Prostate gland (tissue), 2 donors: ENCODE measurements at places on chromosomes 7 and 10. TPM values are rescaled to one million over a fixed set of nuclear protein-coding genes. Genes with fewer than 3 reads are reported as not detected.

GRCh38 chr7:100407285-100408180, 21.0 kb downstream of the ZCWPW1 start:
- no peaks in the 10 kb centered on the region for H3K27me3 ChIP-seq
- H3K4me1 ChIP-seq = no peaks in the 10 kb centered on the region
- H3K27ac ChIP-seq = no peak overlapping the region
- no peak overlapping the region for H3K4me3 ChIP-seq
- DNase-seq = peak; percentile 44

DNA sequence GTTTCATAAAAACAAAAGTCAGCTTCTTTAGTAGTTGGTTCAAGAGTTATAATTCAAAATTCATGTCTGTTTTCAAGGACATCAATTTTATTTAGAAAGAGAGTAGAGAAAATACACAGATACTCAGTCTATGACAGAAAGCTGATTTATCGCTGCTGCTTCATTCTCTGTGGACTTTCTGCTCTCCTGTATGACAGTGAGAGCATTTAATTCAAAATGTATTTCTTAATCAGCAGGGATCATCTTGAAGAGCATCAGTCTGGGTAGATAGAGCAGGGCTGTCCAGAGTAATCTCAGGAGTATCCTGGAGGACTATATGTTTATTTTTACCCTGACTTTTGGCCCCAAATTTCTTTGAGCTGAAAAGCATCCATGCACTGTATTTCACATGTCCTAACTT, 1676.7 kb downstream of the REEP3 start:
- H3K27ac ChIP-seq = no peak overlapping the region
- H3K27me3 ChIP-seq = no peaks in the 10 kb centered on the region
- no peaks in the 10 kb centered on the region for H3K36me3 ChIP-seq
- no peaks in the 10 kb centered on the region for H3K4me1 ChIP-seq
- DNase-seq = no peak

DNA sequence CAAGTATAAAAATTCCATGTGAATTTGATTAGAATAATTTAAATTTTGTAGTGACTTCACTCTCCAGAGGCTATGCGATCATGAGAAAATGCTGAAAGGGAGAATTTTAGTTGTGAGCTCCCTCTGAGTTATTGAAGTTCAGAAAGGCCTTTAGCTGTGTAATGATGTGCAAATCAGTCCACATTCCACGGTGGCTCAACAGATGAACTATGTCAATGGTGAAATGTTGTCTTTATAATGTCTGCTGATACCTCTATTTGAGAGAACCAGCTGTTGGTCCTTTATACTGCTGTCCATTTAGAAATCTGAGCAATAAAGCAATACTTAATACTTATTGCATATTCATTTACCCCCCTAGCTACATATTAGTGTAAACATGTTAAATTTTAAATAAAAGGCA, 7.1 kb upstream of the ITGB8 start:
- H3K27ac ChIP-seq = no peak overlapping the region
- no peak overlapping the region for H3K4me3 ChIP-seq
- DNase-seq = no peak
- no peaks in the 10 kb centered on the region for H3K4me1 ChIP-seq

- no peaks in the 10 kb centered on the region for H3K4me1 ChIP-seq
- no peak for DNase-seq
- H3K27ac ChIP-seq = no peak overlapping the region
- H3K27me3 ChIP-seq = no peaks in the 10 kb centered on the region
- no peaks in the 10 kb centered on the region for H3K36me3 ChIP-seq
Observed at GRCh38 chr10:28008054-28008453, 9.2 kb upstream of the ODAD2 start.

- DNase-seq = no peak
- no peaks in the 10 kb centered on the region for H3K4me1 ChIP-seq
- H3K4me3 ChIP-seq = no peak overlapping the region
- no peaks in the 10 kb centered on the region for H3K36me3 ChIP-seq
- H3K27me3 ChIP-seq = peaks cover 3% of the 10 kb centered on the region
Observed at GRCh38 chr10:88120599-88121333, 257.3 kb downstream of the PTEN start.

DNA sequence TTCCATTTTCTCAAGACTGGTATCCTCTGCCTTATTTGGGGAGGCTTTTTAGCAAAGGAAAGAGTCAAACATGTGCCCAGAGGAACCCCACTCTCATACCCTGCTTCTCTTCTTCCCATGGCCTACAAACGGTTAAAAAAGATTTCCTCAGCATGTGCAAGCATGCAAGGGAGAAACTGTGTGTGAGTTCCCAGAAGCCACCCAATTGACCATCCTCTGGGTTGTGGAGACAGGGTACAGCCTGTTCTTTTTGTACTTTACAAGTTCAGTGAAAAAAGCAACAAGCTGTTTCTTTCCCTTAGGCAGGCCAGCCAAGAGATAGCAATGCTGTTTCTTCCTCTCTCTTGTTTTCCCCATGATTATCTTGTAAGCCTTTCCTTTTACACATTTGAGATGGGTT, 68.8 kb upstream of the MTPN start:
- H3K27me3 ChIP-seq = no peaks in the 10 kb centered on the region
- DNase-seq = peak; percentile 36
- peaks cover 2% of the 10 kb centered on the region for H3K4me1 ChIP-seq
- H3K36me3 ChIP-seq = no peaks in the 10 kb centered on the region
- H3K4me3 ChIP-seq = no peak overlapping the region

DNA sequence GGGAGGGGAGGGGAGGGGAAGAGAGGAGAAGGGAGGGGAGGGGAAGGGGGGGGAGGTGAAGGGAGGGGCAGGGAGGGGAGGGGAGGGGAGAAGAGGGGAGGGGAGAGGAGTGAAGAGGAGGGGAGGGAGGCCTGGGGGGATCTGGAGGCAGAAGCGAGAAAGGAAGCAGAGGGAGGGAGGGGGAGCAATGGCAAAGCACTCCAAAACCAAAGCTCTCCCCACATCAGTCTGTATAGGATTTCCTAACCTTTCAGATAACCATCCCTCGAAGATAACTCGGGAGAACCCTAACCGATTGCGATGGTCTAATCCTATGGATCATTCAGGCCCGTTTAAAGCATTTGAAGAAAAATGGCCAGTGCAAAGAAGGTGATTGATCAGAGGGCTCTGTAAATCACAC, 19.0 kb downstream of the EBF3 start:
- H3K4me3 ChIP-seq = no peak overlapping the region
- DNase-seq = no peak
- peaks cover 10% of the 10 kb centered on the region for H3K27me3 ChIP-seq
- no peaks in the 10 kb centered on the region for H3K4me1 ChIP-seq

DNA sequence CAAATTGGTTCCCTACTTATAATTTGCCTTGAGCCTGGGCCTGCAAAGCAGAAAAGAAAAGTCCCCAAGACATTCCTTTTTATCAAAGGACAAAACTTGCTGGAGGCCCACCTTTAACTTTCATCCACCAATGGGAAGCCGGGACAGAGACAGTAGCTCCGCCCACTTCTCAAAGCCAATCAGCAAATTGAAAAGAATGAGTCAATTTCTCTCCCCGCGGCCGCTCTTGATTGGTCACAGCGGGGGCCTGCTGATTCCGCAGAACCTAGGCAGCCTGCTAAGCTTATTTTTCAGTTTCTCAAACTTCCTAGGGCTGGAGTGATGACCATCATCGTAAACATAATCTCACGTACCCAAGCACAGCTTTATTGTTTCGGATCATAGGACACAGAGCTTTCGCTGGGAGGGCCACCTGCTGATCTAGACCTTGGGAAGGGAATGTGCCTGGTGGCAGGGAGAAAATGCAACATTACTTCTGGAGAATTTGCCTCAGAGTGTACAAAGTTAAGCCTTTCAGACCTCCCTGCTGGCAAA, at the start of gene SLC13A4:
SLC13A4 (minus strand) TSS at position 51 of the 534 bp plus-strand sequence. CDS start 690 bp downstream, outside the sequence.
- DNase-seq = no peak
- H3K27ac ChIP-seq = no peak within 1 kb of the TSS
- no peaks in the 10 kb centered on the region for H3K36me3 ChIP-seq
- no peak within 1 kb of the TSS for H3K4me3 ChIP-seq

DNA sequence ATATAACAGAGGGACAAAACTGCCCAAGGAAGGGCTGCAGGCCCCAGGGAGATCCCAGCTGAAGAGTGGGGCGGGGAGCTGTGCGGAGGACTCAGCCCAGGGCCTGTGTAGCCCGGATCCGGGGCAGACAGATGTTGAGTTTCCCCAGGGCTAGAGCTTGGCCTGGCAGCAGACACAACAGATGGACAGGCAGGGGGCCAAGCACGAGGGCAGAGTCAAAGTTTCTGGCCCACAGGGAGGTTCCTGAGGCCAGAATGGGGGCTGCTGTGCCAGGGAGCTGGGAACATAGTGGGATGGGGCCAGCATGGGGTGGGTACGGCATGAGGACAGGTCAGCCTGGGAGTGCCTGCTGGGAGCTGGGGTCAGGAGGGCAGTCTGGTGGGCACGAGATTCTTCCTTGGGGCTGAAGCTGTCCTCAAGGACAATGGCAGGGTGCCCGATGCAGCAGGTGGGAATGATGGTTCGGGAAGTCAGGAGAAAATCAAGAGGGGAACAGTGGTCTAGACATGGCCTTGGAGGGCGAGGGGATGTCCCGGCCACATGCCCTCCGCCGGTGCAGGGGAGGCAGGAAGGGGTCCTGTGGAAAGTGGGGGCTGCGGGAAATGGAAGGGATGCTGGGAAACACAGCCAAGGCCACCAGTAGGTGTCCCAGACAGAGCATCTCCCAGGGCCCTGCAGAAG, 519.1 kb upstream of the FOXK1 start:
- no peak for DNase-seq
- H3K27me3 ChIP-seq = no peaks in the 10 kb centered on the region
- H3K36me3 ChIP-seq = no peaks in the 10 kb centered on the region
- H3K27ac ChIP-seq = no peak overlapping the region
- no peak overlapping the region for H3K4me3 ChIP-seq
- no peaks in the 10 kb centered on the region for H3K4me1 ChIP-seq

GRCh38 chr10:102313221-102313896, 68.0 kb downstream of the GBF1 start:
- no peaks in the 10 kb centered on the region for H3K36me3 ChIP-seq
- H3K27me3 ChIP-seq = no peaks in the 10 kb centered on the region
- H3K27ac ChIP-seq = no peak overlapping the region
- no peaks in the 10 kb centered on the region for H3K4me1 ChIP-seq

GRCh38 chr7:140920745-140921144, 4.0 kb downstream of the BRAF start:
- H3K27ac ChIP-seq = no peak overlapping the region
- H3K36me3 ChIP-seq = no peaks in the 10 kb centered on the region
- no peak overlapping the region for H3K4me3 ChIP-seq
- H3K4me1 ChIP-seq = no peaks in the 10 kb centered on the region
- no peaks in the 10 kb centered on the region for H3K27me3 ChIP-seq
- no peak for DNase-seq

Gene GATAD1
- 56.3 TPM for total RNA-seq

Gene MYH16
- 0.97 TPM for total RNA-seq

Gene CALML3
- total RNA-seq = 8.0 TPM

Gene SNCG
- 38.5 TPM for total RNA-seq

Gene BAMBI
- 58.9 TPM for total RNA-seq

Gene PAX4
- total RNA-seq = not detected

Gene MNX1
- total RNA-seq = 2.2 TPM

Gene NUTM2E
- total RNA-seq = not detected
